ENCODE measurements at places on chromosomes 3 and 15.

DNA sequence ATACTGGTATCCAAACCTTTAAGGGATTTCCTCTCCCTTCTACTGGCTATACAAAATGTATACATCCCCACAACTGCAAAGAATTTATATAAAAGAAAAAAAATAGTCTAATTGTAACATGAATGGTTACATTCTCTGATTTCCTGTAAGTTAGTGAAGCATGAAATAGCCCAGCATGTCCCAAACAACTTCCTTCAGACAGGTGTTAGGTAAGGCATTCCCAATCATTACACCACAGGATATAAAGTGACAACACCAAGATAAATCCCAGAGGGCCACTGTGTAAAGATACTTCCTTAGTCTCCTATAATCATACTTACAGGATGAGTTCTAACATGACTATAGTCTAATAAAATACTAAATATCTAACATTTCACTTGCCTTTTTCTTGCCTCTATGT, 7.6 kb downstream of the CMTM6 start:
- DNase-seq, result no peak

DNA sequence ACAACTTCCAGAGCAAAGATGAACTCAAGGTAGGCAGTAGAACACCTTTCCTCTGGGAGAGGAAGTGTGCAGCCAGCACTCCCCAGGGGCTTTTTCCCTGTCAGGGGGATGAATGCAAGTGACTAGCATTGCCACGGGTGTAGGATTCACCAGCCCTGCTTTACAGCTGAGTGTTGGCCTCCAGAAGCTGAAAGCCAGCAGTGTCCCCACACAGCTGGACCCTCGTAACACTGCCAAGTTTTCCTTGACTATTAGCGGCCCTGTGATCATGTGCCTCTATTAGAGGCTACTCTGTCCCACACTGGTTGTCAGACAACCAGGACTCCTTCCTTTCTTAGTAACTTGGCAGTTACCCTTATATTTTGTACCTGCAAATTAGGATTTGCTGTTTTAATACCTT, 104.9 kb upstream of the MANF start:
- DNase-seq, result no peak

GRCh38 chr3:53137221-53137620, 7.0 kb upstream of the RFT1 start:
- no peak for DNase-seq

GRCh38 chr15:31609906-31610305, 283.3 kb downstream of the KLF13 start:
- no peak for DNase-seq

GRCh38 chr3:62975566-62975965, 100.3 kb upstream of the CADPS start:
- no peak for DNase-seq

DNA sequence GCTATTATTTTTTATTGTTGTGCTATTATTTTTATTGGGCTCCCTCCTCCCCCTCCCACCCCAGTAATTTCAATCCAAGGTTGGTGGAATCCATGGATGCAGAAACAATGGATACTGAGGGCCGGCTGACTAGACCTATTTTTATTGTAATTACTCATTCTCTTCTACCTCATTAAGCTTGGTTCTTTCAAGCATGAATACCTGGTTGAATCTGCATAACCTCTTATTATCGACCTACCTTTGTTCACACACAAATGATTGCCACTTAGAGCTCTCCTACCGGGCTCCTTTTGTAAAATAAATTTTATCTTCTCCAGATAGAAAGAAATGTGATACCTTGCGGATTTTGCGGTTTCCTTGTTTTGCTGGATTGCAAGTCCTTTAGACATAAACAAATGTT, 31.6 kb downstream of the BTD start:
- DNase-seq, result no peak

DNA sequence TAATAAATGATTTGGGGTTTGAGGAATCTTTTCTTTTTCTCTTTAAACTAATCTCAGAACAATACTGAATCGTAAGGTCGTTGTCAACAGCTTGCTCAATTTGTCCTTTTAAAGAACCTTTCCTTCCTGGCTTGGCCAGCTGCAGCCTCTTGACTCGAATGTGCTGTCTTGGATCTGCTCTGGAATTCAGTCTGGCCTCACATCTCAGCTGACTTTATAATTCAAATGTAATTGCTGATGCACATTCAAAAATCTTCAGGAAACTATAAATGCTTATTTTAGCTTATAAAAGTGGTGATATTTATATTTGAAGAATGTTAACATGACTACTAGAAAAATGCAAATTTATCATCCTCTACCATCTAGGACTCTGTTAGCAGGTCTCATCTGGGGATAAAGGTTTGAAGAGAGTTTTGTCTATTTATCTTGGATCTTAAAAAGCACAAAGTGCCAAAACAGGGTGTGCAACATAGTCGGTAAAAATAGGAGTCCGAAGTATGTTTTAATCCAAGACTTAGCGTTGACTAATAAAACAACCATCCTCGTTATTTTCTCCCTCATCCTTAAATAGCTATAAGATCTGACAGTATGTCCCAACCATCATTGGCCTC, 1035.2 kb downstream of the MCTP2 start:
- DNase-seq, result no peak

DNA sequence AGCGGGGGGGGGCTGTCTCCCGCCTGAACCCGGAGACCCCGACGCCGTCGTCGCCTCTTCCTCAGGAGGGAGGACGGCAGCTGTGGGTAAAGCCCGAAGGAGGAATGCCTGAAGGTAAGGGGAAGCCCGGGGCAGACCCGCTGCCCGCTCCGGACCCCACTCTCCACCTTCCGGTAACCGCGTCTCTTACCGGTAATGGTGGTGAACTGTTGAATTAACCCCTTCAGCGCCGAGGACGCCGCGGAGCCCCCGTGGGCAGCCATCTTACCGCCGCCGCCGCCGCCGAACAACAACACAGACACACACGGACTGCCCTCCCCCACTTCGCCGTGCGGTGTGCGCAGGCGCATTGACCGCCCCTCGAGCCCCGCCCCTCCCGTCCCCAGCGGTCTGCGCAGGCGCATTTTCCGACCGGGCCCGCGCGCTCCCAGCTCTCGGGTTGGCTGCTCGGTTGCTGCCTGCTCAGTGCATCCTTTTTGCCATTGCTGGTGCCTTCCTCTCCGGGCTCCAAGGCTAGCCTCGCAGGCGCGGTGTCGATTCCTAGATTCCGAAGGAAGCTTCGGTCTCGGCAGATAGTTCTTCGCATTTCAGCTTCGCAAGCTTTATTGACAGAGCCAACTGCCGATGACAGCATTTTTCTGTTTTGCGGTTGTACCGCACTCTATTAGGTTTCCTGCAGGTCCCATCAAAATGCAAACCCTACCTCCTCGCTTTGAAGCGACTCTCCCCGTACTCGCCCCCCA, at the start of gene UBXN7:
UBXN7 (minus strand) TSS at position 291 of the 743 bp plus-strand sequence; CDS start at position 263, 28 bp downstream.
- DNase-seq, result peak; percentile 98

DNA sequence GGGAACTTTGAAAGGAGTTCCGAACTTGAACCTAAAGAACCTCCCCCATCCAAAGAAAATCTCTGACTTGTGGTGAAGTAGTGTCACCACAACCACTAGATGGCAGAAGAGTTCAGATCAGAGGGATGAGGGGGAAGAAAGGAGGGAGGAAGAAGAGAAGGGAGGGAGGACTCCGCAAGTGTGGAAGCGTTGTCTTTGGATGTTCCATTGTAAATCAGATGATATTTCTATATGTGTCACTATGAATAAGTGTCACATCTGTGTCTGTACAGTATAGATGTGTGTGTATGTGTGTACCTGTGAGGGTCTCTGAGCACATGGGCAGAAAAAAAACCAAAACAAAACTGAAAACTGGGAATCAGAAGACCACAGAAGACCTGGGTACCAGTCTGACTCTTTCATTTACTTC, 16.9 kb downstream of the SLC24A1 start:
- peak; percentile 80 for DNase-seq

DNA sequence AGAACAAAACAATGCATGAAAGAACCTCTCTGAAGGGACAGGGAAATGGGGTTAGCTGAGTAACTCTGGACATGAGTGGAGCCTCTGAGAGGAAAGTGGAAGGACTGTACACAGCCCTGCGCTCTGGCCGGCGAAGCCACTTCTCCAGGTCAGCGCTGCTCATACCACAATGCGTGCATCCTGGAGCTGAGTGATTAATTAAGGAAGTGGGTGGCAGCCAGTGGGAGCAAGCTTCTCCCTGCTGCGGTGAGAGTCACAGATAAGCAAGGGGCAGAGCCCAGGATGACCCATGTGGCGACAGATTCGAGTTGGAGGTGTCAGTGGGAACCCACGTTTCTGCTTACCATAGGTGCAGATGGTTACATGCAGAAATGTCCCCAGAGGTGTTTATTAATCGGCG, 48.0 kb downstream of the KLF15 start:
- DNase-seq, result no peak

DNA sequence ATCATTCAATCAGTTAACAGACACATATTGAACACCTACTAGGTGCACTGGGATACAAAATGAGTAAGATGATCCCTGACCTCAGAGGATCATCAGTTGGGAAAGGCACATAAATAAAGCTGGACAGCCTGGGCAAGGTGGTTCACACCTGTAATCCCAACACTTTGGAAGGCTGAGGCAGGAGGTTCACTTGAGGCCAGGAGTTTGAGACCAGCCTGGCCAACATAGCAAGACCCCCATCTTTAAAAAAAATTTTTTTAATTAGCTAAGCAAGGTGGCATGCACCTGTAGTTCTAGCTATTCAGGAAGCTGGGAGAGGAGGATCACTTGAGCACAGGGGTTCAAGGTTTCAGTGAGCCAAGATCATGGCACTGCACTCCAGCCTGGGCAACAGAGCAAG, 3.7 kb upstream of the KLHL24 start:
- DNase-seq, result no peak

DNA sequence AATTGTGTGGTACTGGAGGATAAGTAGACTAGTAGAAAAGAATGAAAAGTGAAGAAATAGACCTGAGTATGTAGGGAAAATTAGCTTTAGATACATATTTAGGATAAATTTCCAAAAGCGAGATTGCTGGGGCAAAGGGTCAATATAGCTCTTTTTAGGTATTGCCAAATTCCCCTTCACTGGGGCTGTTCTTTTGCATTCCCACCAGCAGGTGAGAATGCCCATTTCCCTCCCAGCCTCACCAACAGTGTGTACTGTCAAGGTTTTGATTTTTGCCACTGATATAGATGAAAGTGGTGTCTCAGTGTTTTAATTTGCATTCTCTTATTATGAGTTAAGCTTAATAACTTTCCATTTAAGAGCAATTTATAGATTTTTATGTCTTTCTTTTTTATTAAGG, 35.7 kb upstream of the BHLHE40 start:
- no peak for DNase-seq

DNA sequence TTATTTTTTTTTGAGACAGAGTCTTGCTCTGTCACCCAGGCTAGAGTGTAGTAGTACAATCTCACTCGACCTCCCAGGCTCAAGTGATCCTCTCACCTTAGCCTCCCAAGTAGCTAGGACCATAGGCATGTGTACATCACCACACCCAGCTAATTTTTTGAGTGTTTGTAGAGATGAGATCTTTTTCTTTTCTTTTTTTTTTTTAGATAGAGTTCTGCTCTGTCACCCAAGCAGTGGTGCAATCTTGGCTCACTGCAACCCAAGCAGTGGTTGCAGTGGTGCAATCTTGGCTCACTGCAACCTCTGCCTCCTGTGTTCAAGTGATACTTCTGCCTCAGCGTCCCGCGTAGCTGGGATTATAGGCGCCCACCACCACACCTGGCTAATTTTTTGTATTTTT, 5.2 kb downstream of the CEP97 start:
- no peak for DNase-seq

DNA sequence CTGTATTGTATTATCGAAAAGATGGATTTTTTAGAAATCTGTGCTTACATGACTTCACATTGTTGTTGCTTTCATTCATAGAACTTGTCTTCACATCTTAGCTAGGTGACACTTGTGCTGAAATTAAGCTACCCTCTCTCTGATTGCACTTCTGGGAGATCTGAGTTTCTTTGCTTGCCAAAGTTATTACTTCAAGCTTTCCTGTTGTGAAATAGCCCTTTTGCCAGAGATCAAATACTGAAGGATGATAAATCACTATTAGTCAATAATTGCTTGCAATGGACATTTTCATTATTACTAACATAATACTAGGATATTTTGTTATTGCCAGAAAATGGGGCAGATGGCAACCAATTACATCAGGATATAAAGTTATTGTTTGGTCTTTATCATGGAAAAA, 34.7 kb downstream of the PIK3CA start:
- no peak for DNase-seq

DNA sequence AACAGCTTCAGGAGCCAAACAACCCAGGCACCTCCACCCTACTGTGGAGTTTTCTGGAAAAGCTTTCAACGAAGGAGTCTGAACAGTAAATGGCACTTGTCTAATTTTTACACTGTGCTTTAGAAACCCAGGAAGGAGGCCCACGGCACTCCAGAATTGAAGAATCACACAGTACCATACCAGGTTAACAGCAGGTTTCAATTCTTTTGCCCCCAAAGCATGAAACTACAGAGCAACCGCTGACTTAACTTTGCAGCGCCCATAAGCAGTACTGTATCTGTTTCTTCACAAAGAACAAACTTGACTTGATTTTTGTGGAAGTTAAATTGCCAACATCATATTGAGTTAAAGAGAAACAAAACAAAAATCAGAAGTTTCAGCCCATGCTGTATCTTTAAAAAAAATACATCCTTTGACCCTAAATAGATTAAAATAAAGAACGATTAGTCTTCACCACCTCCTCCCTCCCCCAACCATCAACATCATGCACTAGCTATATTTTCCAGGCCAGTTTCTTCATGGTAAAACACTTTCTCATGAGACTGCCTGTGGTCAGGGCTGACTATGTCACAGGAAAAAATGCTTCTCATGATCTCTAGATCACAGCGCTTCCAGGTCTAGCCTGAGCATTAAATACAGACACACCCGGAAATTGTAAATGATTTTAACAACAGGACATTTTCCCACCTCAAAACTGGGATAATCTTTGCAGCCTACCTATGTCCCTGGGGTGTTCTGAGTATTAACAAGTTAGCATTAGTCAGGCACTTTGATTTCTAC, 456.3 kb downstream of the FOXP1 start:
- no peak for DNase-seq

DNA sequence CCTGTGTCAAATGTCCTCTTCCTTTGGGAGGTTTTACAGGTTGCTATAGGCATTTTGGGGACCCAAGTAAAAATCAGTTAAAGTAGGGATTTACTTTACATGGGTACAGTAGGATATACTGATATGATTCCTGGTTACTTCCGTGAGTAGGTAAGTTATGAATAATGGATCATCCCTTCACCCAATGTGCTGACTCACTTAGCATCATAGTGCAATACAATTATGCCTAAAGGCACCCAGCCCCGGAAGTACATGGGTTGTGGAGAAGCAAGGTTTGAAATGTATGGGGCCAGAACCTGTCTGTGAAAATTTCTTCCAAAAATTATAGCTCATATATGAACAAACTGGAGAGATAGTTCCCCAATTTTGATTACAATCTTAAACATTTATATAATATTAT, 64.0 kb downstream of the GLB1 start:
- no peak for DNase-seq

DNA sequence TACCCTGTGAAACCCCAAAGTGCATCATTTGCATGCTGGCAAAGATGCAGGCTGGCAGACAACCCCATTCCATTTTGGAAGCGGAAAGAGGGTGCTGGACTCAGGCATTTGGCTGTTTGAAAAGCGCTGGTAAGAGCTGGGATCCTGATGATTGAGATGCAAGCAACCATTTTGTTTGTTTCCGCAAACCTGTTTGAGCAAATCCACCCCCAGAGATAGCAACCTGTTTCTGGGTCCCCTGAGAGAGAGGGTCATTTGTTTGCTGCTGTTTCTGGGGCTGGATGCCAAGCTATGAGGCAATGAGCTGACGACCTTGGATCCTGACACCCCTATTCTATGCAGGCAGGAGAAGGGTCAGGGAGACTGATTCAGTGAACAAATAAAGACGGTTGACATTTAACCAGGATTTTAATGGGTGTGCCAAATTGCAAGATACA, 9.8 kb downstream of the SLC6A1 start:
- DNase-seq, result no peak

GRCh38 chr3:82085851-82086475, 324.5 kb upstream of the GBE1 start:
- DNase-seq, result no peak

Data from GM13976 (cell line).